ENCODE measurements at places on chromosomes 1 and 21. TPM values are rescaled to one million over a fixed set of nuclear protein-coding genes. Genes with fewer than 3 reads are reported as not detected.

Gene TNNT2
- total RNA-seq = 1.4 TPM

Gene SLC16A4
- 26.3 TPM for total RNA-seq

Gene IGFN1
- total RNA-seq = 3.2 TPM

Gene CYP4Z1
- not detected for total RNA-seq

Gene CAMSAP2
- 44.7 TPM for total RNA-seq

Gene KRTAP7-1
- total RNA-seq = not detected

Gene HMGCL
- total RNA-seq = 37.4 TPM

Gene IQGAP3
- total RNA-seq = 8.6 TPM

Gene STMN1
- 238 TPM for total RNA-seq

Gene SLC45A3
- total RNA-seq = 1.6 TPM

DNA sequence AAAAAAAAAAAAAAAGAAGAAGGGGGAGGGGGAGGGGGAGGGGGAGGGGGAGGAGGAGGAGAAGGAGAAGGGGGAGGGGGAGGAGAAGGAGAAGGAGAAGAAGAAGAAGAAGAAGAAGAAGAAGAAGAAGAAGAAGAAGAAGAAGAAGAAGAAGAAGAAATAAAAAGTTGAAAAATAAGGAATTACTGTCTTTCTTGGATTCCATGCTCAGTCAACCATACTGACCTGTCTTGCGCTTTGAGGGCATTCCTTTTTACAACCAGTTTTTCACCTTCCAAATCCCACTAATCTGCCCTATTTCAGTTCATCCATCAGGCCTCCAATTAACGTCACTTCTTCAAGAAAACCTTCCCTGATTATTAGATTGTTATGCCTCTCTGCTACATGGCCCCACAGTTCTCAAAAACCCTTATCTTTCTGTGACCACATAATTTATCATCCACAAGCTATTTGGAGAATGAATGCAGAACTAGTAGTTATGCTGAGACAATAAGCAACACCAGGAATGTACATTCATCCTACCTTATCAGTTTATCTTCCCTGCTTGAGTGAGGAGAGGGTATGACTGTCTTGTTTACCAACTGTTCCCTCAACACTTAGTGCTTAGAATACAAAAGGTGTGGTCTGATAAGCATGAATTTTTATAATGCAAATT, 57.5 kb upstream of the GUCA2A start:
- DNase-seq = no peak

- DNase-seq = no peak
These were observed 109.0 kb upstream of the ETV3 start for GRCh38 chr1:157247005-157247763.

- no peak for DNase-seq
These were observed 60.8 kb downstream of the FASLG start for GRCh38 chr1:172719694-172720138.

GRCh38 chr1:115286431-115287205, 51.4 kb downstream of the NGF start:
- no peak for DNase-seq

GRCh38 chr1:1954831-1955441, 35.9 kb upstream of the TMEM52 start:
- no peak for DNase-seq

GRCh38 chr1:113191579-113192076, 118.6 kb downstream of the LRIG2 start:
- no peak for DNase-seq

DNA sequence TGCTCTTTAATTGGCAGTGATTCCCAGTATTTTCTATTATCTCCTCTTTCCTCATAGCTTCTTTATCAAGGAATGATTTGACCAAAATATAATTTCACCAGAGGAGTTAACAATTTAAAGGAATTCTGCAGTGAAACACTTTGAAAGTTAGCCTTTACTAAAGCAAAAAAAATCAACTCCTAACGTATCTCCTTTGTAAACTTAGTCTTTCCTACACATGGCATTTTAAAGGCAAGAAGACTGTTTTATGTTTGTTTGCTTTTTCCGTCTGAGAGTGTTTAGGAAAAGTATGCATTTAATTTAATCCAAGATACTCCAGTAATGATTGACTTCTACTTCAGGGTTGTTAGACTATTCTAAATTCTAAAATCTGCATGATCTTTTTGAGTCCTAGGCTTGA, 15.9 kb downstream of the ATP6V1G3 start:
- no peak for DNase-seq

GRCh38 chr1:105724286-105724685, 1332.2 kb upstream of the PRMT6 start:
- DNase-seq = no peak

GRCh38 chr1:181768930-181769280, 285.6 kb downstream of the CACNA1E start:
- DNase-seq = no peak

DNA sequence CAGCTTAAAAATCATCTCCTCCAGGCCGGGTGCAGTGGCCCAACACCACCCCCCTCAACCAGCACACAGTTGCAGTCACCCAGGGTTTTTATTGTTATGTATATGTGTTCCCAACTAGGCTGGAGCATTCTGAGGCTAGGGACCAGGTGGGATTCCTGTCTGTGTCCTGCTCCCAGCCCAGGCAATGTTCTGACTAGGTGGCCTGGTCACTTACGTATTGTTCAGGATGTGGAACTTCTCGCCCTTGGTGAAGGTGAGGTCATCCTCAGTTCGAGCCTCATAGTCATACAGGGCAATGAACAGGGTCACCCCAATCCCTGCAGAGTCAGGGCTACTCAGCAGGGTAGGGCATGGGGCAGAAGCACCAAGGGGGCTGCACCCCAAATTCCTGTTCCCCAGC, 12.2 kb downstream of the FGR start:
- no peak for DNase-seq

DNA sequence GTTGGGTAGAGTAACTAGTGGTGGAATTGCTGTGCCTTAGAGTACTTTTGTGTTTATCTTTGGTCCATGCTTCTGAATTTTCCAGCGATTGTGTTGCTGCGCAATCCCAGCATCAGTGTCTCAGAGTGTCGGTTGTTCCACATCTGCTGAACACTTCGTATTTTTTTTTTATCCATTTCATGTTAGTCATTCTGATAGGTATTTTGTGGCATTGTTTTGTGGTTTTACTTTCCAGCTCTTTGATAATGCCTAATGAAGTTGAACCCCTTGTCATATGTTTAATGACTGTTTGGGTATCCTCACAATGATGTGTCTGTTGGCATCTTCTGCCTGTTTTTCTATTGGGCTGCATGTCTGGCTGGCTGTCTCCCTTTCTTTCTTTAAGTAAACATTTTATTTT, 13.6 kb downstream of the TUFT1 start:
- DNase-seq = no peak

DNA sequence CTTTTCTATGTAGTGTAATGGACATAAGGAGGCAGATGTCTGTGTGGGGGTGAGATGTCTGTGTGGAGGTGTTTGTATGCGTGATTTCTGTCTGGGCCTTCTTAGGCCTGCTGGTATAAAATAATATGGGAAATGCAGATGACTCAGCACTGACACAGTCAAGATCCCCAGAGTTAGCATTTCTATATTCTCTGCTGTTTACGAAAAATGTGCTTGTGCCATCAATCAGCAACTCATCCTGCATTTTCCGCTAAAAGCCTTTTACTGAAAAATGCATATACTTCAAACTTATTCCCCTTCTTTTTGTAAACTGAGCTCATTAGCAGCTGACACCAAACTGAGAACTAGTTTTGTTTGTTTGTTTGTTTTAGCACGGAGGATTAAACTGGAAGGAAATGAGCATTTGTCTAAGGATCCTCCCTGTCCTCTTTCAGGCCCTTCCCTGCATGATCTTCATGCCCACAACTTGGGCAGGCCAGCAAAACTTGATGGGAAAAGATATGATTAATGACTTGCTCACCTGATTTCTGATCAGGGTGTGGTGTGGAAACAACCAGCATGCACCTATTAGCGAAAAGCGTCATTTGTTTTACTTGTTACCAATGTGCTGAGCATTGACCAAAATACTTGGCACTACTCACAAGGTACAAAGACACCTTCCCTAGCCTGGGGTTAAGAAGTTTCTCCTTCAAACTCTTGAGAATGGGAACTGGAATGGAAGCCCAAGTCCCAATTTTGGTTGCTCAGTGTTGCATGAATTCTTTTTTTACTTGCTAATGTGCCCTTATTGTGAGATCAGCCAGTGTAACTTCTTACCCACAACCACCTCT, 77.4 kb downstream of the NDUFS5 start:
- no peak for DNase-seq

DNA sequence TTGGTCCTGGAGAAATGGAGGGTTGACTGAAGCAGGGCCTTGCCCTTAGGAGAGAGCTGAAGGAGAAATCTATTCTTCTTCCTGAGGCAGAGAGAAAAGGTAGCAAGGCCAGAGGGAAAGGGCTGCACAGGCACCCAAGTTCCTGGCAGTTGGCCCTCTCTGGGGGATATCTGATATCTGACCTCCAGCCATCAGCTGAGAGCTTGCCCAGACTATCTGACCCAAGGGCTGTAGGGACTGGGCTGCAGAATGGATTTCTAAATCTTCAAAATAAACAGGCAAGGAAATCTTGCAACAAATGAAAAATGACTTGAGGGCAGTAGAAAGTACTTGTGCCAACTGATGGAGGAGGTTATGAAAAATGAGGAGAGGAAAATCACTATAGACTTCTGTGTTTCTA, 498 bp upstream of the CLCA2 start:
- DNase-seq = no peak

Measured in osteocyte (in vitro differentiated cells).